ENCODE measurements at places on chromosomes 1 and 21. TPM values are rescaled to one million over a fixed set of nuclear protein-coding genes. Genes with fewer than 3 reads are reported as not detected.

DNA sequence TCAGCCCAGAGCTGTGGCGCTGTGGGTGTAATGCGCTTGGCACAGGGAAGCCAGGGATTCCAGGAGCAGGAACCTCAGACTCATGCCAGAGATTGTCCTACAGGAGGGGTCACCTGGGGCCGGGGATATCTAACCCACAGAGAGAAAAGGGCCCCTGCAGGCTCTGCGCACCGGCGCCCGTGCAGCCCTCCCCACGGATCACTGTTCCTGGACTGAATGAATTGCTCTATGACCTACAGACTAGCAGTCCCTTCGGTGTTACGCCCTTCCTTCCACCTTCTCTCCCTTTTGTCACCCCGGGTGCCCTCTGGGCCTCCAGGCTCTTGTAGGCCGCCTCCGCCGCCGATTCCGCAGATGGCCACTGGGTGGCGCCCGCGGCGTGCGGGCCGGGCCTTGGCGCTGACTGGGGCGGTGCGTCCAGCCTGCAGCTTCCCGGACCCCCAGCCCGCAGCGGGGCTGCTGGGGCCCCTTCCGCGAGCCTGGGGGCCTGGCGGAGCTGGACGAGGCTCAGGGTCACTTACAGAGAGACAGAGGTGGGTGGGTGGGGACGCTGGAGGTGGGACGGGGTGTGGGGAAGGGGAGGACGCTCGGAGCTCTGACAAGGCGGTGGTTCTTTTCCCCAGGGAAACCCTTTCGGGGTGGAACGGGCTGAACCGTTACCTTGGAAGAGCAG, 101.3 kb downstream of the IER5 start:
- DNase-seq, result peak; percentile 88

- no peak for DNase-seq
Observed at GRCh38 chr1:172657586-172657985, 1.3 kb upstream of the FASLG start.

The AMPD1 gene
- total RNA-seq, result not detected

- no peak for DNase-seq
Observed at GRCh38 chr1:85411567-85412305, 53.2 kb downstream of the DDAH1 start.

The CYP4X1 gene
- total RNA-seq, result 0.42 TPM

DNA sequence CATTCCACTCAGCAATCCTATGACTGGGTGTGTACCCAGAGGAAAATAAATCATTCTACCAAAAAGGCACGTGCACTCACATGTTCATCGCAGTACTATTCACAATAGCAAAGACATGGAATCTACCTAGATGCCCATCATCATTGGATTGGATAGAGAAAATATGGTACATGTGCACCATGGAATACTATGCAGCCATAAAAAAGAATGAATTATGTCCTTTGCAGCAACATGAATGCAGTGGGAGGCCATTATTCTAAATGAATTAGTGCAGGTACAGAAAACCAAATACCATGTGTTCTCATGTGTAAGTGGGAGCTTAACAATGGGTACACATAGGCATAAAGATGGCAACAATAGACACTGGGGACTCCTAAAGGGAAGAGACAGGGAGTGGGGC, 39.9 kb upstream of the SLC35F3 start:
- DNase-seq, result no peak

DNA sequence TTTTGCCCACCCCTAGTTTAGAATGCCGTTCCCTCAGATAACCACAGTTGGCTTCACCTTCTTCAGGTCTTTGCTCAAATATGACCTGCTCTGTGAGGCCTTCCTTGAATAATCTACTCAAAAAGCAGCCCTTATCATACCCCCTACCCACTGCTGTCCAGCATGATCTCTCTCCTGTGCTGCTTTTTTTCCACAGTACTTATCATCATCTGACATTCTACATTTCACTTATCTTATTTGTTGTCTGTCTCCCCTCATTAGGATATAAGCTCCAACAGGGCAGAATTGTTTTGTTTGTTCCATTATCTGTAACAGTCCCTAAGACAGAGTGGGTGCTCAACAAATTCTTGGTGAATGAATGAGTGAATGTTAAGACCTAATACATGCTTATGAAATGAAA, 18.1 kb downstream of the USP24 start:
- DNase-seq, result no peak
